Femur (tissue), 1 donor: ENCODE measurements at places on chromosomes 5 and 9.

DNA sequence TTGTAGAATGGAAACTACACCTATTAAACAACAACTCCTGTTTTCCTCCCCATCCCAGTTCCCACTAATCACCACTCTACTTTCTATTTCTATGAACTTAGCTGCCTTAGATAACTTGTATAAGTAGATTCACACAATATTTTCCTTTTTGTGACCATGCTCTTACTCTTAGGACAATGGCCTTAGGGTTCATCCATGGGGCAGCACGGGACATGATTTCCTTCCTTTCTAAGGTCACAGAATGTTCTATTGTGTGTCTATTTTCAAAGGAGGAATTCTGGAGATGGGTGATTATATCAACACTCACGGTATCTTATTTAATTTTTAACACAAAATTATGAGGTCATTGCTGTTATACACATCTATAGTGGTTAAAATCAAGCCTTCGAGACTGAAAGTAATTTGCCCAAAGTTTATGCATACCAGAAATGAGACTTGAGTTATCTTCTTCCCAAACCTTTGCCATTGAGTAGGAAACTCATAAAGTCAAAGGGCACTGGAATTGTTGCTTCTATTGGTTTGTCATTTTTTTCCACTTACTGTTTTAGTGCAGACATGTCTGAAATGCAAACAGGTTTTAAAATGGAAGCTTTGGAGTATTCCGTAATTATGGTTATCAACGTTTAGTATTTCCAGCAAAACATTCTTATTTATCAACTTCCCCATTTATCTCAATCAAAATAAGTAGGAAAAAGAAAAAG lies 23.6 kb downstream of the CTSL start:
- no peak for DNase-seq

GRCh38 chr9:71285191-71285656 lies 163.8 kb upstream of the TRPM3 start:
- peak; percentile 39 for DNase-seq

DNA sequence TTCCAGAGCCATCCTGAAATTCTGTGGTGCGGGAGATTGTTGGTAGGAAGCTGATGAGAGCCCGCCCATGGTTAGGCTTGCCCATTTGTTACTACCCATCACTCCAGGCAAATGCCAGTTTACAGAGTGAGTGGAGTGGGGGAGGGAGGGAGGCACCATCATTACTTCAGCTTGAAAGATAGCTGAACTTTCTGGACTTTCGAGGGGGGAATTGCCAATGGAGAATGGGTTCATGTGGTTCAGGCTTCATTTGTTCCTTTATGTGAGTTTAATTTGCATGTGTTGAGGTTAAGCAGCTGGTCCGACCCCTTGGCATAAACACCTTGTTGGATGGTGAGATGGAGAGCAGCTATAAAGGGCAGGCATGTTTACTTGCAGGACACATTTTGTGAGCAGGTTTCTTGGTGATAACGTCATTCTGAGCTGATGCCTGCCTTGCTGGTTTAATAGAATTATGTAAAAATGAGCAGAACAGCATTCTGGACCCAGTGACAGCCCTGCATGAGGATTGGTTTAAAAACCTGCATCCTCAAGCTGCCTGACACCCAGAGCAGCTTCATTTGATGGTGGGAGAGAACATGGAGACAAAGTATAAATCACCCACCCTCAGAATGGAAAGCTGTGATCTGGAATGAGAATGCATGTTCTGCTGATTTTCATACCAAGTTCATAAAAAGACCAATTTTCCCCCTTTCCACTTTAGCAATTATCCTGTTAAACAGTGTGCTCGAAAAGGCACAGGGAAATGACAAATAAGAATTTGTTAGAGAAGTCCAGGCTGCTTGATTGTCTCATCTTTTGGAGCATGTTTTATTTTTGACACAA lies 106.3 kb downstream of the TRIO start:
- no peak for DNase-seq

DNA sequence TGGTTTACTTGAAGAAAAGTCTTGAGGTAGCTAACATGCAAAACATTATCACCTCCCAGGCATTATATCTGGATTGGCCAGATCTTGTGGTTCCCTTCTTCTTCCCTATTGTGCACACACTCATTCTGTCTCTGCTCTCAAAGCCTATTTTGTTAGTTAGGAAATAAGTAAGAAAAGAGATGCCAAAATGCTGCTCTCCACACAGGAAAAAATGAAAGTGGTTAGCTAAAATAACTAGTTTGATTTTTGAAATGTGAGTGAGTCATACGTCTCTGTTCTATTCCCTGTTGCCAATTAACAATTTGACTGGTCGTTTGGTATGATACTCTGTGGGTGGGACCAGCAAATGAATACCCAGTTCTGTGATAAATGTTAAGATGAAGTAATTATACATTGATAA lies 28.1 kb downstream of the LMNB1 start:
- DNase-seq = no peak

DNA sequence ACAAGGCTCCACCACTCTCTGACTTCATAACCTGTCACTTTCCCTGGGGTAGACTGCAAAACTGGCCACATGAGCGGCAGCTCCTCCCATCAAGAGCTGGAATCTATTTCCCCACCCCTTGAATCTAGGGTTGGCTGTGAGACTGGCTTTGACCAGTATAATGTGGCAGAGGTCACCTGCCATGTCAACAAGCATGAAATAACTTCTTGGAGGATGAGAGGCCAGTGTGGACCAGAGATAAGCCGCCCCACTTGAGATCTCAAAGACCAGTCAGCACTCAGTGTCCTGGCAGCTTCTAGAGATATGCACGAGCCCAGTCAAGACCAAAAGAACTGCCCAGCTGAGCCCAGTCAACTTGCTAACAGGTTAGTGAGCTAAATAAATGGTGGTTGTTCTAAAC lies 59.0 kb downstream of the MARCHF11 start:
- no peak for DNase-seq

DNA sequence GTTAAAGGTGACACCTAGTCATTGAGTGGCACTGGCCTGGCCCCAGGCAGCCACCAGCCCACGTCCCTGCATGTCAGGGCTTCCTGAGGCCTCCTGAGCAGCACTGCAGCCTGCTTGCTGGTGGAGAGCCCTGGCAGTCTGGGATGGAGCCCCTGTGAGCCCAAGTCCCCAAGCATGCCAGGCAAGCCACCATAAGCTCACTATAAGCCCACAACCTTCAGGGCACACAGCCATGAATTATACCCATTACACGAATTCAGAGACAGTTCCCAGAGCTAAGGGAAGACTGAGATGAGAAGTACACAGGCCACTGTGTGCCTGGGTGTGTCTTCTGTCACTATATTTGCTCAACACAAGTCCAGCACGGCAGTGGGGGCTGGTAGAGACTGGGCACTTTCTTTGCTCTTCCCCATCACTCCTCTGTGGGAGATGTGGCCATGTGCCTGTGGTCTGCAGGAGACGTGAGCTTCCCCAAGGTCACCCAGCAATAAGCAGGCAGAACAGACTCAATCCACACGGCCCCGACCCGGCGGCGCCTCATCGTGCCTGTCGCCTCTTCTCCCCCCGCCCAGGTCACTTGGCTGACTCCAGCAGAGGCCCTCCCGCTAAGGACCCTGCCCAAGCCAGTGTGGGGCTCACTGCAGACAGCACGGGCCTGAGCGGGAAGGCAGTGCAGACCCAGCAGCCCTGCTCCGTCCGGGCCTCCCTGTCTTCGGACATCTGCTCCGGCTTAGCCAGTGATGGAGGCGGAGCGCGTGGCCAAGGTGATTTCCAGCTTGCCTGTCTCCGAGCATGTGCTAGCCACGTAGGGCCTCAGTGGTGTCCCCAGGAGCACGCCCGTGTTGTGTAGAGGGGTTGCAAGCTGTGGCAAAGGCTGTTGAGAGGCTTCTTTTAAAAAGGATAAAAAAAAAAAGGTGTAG lies 114.8 kb downstream of the WNK2 start:
- DNase-seq = no peak

GRCh38 chr5:133406977-133407632 lies 205.2 kb downstream of the FSTL4 start:
- no peak for DNase-seq

DNA sequence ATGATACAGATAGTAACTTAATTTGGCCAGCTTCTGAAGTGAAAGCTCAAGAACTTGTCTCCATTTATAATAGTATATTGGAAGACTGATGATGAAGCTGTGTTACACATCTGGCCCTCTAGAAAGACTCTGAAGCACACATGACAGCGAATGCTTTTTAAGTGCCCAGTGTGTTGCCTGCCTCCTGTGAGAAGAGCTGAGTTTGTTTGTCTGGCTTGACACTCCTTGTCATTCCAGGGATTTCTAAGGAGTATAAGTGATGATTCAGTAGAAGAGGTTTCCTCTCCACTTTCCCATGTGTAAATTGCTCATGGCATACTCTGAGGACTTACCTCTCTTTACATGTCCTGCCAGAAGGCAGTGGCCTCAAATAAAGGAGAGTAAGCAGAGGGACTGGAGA lies 30.4 kb upstream of the LRRTM2 start:
- no peak for DNase-seq
